ENCODE measurements at places on chromosomes 16 and 17. TPM values are rescaled to one million over a fixed set of nuclear protein-coding genes. Genes with fewer than 3 reads are reported as not detected.

KRTAP4-9 gene
- not detected for total RNA-seq

DNA sequence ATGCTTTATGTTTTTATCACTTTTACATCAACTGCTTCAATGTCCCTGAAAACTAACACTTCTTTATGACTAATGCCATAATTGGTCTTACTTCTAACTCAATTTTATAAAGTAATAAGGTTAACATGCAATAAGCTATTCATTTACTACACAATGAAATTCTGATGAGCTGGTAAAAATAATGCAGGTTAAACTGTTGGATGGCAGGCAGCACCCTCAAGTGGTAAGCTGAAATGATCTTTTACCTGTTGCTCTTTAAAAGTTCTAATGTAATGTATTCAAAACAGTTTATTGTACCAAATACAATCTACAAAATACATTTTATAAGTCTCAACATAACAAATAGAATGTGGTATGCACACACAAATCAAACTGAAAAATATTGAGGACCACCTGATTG lies 1280.3 kb downstream of the CDH8 start:
- H3K4me1 ChIP-seq, result no peaks in the 10 kb centered on the region
- H3K4me3 ChIP-seq, result no peak overlapping the region
- H3K27me3 ChIP-seq, result no peaks in the 10 kb centered on the region
- H3K36me3 ChIP-seq, result no peaks in the 10 kb centered on the region
- no peak for DNase-seq

- no peaks in the 10 kb centered on the region for H3K27me3 ChIP-seq
- peaks cover 14% of the 10 kb centered on the region for H3K4me1 ChIP-seq
- DNase-seq, result no peak
- no peaks in the 10 kb centered on the region for H3K36me3 ChIP-seq
These were observed 14.3 kb upstream of the SRCIN1 start for GRCh38 chr17:38619937-38620550.

GRCh38 chr17:35612924-35613521 lies 25.9 kb downstream of the AP2B1 start:
- H3K27ac ChIP-seq, result no peak overlapping the region
- H3K27me3 ChIP-seq, result no peaks in the 10 kb centered on the region
- H3K4me1 ChIP-seq, result no peaks in the 10 kb centered on the region
- H3K4me3 ChIP-seq, result no peak overlapping the region
- H3K36me3 ChIP-seq, result peaks cover 3% of the 10 kb centered on the region

- no peak for DNase-seq
- no peak overlapping the region for H3K4me3 ChIP-seq
- no peaks in the 10 kb centered on the region for H3K27me3 ChIP-seq
- peaks cover 45% of the 10 kb centered on the region for H3K4me1 ChIP-seq
- H3K36me3 ChIP-seq, result no peaks in the 10 kb centered on the region
These were observed 11.8 kb downstream of the METTL9 start for GRCh38 chr16:21611198-21611555.

GRCh38 chr17:65163990-65164495 lies 26.9 kb downstream of the RGS9 start:
- H3K27me3 ChIP-seq, result no peaks in the 10 kb centered on the region
- no peaks in the 10 kb centered on the region for H3K4me1 ChIP-seq
- H3K27ac ChIP-seq, result no peak overlapping the region
- no peaks in the 10 kb centered on the region for H3K36me3 ChIP-seq

GRCh38 chr17:2076087-2076984 lies 21.4 kb downstream of the HIC1 start:
- H3K27ac ChIP-seq, result no peak overlapping the region
- no peak overlapping the region for H3K4me3 ChIP-seq
- no peaks in the 10 kb centered on the region for H3K27me3 ChIP-seq
- no peak for DNase-seq
- peaks cover 11% of the 10 kb centered on the region for H3K4me1 ChIP-seq

KRTAP2-2 gene
- total RNA-seq, result not detected

SYT17 gene
- 7.2 TPM for total RNA-seq

DNA sequence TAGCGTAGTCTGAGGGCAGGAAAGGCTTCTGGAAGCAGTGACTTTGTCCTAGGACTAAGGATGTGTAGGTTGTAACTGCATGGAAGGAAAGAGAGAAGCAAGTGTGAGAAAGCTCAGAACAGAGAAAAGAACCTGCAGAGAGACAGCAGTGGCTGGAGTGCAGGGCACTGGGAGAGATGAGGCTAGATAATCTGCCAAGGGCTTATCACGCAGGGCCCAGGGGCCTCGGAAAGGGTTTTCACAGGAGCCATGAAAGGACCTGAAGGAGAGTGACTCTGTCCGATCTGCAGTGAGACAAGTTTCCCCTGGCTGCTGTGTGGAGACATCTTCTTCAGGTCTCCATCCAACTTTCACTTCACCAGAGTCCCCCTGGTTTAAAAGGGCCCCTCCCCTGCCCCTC lies 7.1 kb upstream of the SRCAP start:
- peak; percentile 15 for DNase-seq
- peaks cover 70% of the 10 kb centered on the region for H3K27me3 ChIP-seq
- no peaks in the 10 kb centered on the region for H3K4me1 ChIP-seq
- no peak overlapping the region for H3K4me3 ChIP-seq
- H3K36me3 ChIP-seq, result no peaks in the 10 kb centered on the region
- no peak overlapping the region for H3K27ac ChIP-seq

- H3K4me3 ChIP-seq, result no peak overlapping the region
- no peak overlapping the region for H3K27ac ChIP-seq
- H3K4me1 ChIP-seq, result no peaks in the 10 kb centered on the region
- H3K27me3 ChIP-seq, result peaks cover 28% of the 10 kb centered on the region
- DNase-seq, result peak; percentile 90
These were observed 84.9 kb upstream of the CBX4 start for GRCh38 chr17:79923974-79924638.

DNA sequence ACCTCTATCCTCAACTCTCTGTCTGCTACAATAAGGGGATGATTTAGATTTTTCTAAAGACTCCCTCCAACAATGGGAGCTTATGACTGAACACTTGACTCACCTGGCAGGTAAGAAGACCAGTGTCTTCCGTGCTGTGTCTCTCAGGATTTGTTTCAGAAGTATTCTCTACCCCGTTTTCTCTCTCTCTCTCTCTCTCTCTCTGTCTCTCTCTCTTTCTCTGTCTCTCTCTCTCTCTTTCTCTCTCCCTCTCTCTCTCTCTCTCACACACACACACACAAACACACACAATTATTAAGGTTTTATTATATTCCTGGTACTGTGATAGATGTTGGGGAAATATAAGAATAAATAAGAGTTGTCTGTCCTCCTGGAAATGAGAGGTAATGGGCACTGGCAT lies 263.9 kb downstream of the TOX3 start:
- no peaks in the 10 kb centered on the region for H3K27me3 ChIP-seq
- H3K4me1 ChIP-seq, result peaks cover 12% of the 10 kb centered on the region
- H3K27ac ChIP-seq, result no peak overlapping the region
- H3K36me3 ChIP-seq, result no peaks in the 10 kb centered on the region
- no peak for DNase-seq

GRCh38 chr17:45790296-45790922 lies 6.3 kb downstream of the CRHR1 start:
- H3K4me3 ChIP-seq, result no peak overlapping the region
- no peaks in the 10 kb centered on the region for H3K36me3 ChIP-seq
- no peak for DNase-seq
- H3K4me1 ChIP-seq, result peaks cover 10% of the 10 kb centered on the region

MYH13 gene
- not detected for total RNA-seq

ABCA10 gene
- 0.21 TPM for total RNA-seq

DNA sequence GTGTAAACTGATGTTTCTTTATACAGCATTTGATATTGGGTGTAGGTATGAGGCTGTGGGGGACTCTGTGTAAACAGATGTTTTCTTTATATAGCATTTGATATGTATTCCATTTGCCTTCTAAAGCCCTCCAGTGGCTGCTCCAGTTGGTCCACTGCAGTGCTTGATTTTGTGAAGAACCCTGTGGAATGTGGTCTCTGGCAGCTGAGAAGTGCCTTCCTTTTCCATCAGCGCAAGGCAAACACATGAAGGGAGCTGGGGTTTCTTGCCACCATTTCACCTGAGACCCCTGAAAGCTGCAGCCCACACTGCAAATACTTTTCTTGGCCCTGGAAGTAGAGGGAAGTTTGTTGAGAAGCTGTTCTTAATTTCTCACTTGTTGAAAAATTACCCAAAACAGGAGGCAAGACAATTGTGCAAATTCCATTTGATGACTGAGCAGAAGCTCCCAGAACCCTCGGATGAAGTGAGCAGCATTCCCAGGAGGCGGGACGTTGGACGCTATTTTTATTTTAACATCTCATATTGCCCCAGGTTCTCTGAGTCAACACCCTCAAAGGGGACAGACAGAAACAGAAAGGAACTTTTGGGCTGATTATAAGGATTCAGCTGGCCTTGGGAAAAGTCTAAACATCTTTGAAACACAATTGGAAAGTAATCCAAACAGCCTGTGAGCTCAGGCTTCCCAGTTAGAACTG lies 158.5 kb upstream of the RPH3AL start:
- no peak overlapping the region for H3K27ac ChIP-seq
- no peak for DNase-seq
- no peaks in the 10 kb centered on the region for H3K4me1 ChIP-seq
- H3K36me3 ChIP-seq, result no peaks in the 10 kb centered on the region
- no peak overlapping the region for H3K4me3 ChIP-seq

DNA sequence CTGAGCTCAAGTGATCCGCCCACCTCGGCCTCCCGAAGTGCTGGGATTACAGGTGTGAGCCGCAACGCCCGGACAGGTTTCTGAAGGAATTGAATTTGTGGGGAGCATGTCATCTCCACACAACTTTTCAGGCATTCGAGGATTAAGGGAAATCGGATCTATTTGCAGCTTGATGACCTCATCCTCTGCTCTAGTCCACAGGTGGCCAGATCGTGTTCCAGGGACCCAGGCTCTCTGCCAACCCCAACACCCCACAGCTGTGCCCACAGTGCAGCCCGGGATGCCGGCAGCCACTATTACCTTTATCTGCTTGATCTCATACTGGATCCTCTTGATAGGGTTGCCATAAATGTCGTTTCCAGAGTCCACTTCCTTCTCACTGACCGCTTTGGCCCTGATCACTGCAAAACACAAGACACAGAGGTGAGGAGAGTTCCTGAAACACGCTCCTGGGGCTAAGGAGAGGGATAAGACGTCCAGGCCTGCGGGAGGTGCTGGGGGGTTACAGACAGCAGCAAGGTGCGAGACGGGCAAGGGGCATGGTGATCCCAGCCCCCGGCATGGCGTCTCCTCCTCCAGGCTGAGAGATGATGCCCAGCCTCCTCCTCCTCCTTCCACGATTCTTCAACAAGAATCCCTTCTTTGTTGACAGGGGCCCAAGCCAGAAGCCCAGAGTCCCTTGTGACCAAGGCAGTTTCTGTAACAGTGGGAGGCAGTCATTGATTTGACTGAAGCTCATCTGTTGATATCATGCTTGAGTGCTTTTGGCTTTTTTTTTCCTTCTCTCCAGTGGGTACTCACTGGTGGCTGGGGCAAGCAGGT lies 29.3 kb downstream of the CEP295NL start:
- no peaks in the 10 kb centered on the region for H3K36me3 ChIP-seq
- DNase-seq, result peak; percentile 33
- H3K4me1 ChIP-seq, result peaks cover 10% of the 10 kb centered on the region
- no peaks in the 10 kb centered on the region for H3K27me3 ChIP-seq
- H3K27ac ChIP-seq, result peak overlapping the region; percentile 37

DNA sequence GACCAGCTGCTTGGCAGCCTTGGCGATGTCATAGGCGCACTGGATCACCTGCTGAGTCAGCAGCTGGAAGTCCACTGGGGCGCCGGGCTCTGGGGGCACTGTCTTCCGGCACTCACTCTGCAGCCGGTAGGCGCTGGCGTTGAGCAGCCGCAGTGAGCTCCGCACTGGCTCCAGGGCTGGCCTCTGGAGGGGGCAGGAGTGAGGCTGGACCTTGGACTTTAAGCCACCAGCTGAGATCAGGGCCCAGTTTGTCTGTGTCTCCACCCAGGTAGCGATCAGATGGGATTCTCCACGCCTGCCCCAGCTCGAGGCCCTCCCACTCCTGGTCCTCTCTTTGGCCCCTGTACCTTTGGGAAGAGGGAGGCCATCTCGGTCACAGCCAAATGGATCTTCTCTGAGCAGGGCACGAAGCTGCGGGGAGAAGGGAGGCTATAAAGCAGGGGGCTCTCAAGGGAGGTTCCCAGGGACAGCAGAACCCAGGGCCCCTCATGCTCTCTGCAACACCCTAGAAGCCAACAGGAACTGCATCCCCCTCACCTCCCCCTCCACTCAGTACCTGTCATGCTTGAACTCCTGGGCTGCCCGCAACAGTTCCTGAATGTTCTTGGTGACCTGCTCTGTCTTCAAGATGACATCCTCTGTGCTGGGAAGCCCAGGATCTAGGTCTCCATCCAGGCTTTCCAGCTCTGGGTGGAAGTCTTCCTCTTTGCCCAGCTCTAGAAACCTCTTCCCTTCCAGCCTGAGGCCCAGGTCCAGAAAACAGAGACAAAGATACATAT lies 6.4 kb downstream of the TP53I13 start:
- DNase-seq, result no peak
- H3K4me1 ChIP-seq, result peaks cover 9% of the 10 kb centered on the region
- no peaks in the 10 kb centered on the region for H3K27me3 ChIP-seq
- no peaks in the 10 kb centered on the region for H3K36me3 ChIP-seq
- no peak overlapping the region for H3K4me3 ChIP-seq

HAS3 gene
- 2.5 TPM for total RNA-seq

FOXL1 gene
- total RNA-seq, result 0.07 TPM

DNA sequence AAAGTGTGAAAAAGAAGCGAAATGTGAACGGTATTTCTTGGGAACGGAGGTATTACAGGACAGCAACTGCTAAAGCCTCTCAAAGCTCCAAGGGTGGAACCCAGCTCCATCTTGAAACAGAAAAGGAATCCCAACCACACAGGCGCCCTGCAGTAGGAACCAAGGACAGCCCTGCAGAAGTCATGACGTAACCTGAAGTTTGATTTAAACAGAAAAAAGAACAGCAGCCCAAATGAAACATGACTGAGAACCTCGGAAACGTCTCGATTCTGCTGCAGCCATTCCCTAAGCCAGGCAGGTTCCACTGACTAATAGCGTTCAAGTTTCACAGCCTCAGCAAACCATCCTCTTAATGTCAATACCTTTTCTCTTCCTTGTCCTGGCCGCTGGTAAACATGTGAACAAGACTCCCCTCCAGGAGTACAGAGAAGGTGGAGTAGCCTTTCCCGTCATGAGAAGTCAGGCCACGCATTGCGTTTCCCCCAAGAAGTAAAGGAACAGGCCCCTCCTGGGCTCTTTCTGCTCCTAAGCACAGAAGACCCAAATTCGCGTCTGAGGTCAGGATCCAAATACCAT lies 20.1 kb downstream of the SIAH1 start:
- H3K27ac ChIP-seq, result peak overlapping the region; percentile 78
- H3K36me3 ChIP-seq, result no peaks in the 10 kb centered on the region
- peak overlapping the region; percentile 68 for H3K4me3 ChIP-seq
- peaks cover 25% of the 10 kb centered on the region for H3K4me1 ChIP-seq
- no peaks in the 10 kb centered on the region for H3K27me3 ChIP-seq
- DNase-seq, result no peak

Measured in neural progenitor cell (in vitro differentiated cells).